ENCODE measurements at places on chromosomes 4 and X.

GRCh38 chr4:172953896-172954568 is 214.6 kb upstream of the GALNT7 start:
- no peaks in the 10 kb centered on the region for H3K4me1 ChIP-seq
- no peak for DNase-seq
- no peaks in the 10 kb centered on the region for H3K27me3 ChIP-seq
- no peak overlapping the region for H3K27ac ChIP-seq
- no peak overlapping the region for H3K4me3 ChIP-seq

DNA sequence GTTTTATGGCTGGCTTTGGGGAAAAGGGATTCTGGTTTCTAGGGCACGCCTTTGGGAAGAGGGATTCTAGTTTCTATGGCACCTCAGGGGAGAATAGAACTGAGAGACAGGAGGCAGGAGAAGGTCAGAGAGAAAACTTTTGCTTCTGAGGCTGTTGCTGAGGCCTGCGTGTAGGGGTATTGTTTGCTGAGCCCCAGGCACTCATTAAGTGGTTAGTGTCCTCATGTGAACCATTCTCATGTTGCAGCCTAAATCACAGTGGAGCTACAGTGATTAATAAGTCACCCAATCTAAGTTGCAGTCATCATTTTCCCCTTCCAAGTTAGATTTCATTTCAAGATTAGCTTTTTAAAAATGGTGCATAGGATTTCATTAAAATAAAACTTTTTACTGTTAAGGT is 29.0 kb downstream of the VCX3A start:
- DNase-seq = no peak
- no peak overlapping the region for H3K4me3 ChIP-seq
- no peaks in the 10 kb centered on the region for H3K36me3 ChIP-seq
- H3K4me1 ChIP-seq = no peaks in the 10 kb centered on the region

GRCh38 chr4:78510681-78511080 is 40.9 kb upstream of the ANXA3 start:
- H3K4me3 ChIP-seq = no peak overlapping the region
- no peaks in the 10 kb centered on the region for H3K36me3 ChIP-seq
- H3K27me3 ChIP-seq = no peaks in the 10 kb centered on the region
- peak; percentile 17 for DNase-seq
- H3K4me1 ChIP-seq = no peaks in the 10 kb centered on the region

GRCh38 chr4:4781936-4782707 is 77.3 kb upstream of the MSX1 start:
- peaks cover 36% of the 10 kb centered on the region for H3K4me1 ChIP-seq
- peak overlapping the region; percentile 81 for H3K4me3 ChIP-seq
- peak; percentile 29 for DNase-seq
- H3K36me3 ChIP-seq = no peaks in the 10 kb centered on the region
- H3K27me3 ChIP-seq = peaks cover 22% of the 10 kb centered on the region

GRCh38 chr4:98176531-98176930 is 33.3 kb upstream of the STPG2 start:
- DNase-seq = no peak
- H3K4me1 ChIP-seq = no peaks in the 10 kb centered on the region
- no peak overlapping the region for H3K27ac ChIP-seq
- H3K36me3 ChIP-seq = no peaks in the 10 kb centered on the region
- no peak overlapping the region for H3K4me3 ChIP-seq

DNA sequence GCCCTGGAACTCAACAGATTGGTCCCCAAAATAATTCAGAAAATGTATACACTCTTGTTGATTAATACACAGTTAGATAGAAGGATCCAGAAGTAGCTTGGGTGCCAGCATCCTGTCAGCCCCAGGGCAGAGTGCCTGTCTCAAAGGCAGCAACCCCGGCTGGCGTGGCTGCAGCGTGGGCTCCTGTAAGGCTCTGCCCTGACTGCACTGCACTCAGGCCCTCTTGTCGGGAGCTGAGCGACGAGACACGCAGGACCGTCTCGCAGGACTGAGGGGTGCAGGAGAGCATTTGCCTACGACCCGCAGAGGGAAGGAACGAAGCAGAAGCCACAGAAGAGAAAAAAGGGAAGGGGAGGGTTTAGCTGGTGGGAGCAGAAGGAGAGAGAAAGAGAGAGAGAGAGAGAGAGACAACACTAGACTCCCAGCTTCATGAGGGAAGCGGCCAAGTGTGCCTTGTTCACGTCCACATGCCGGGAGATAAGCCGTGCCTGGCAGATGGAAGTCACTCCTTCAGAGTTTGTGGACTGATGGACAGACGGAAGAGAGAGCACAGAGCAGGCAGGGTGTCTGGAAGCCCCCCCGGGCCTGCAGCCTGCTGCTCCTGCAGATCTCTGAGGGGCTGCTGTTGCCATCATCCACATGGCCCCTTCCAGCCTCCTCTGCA is 38.7 kb upstream of the HELT start:
- H3K36me3 ChIP-seq = no peaks in the 10 kb centered on the region
- H3K4me1 ChIP-seq = no peaks in the 10 kb centered on the region
- peaks cover 26% of the 10 kb centered on the region for H3K27me3 ChIP-seq
- no peak for DNase-seq

GRCh38 chrX:145716226-145716625 is 101.4 kb upstream of the SLITRK2 start:
- H3K4me1 ChIP-seq = no peaks in the 10 kb centered on the region
- no peak overlapping the region for H3K4me3 ChIP-seq
- H3K27ac ChIP-seq = no peak overlapping the region
- H3K36me3 ChIP-seq = no peaks in the 10 kb centered on the region

DNA sequence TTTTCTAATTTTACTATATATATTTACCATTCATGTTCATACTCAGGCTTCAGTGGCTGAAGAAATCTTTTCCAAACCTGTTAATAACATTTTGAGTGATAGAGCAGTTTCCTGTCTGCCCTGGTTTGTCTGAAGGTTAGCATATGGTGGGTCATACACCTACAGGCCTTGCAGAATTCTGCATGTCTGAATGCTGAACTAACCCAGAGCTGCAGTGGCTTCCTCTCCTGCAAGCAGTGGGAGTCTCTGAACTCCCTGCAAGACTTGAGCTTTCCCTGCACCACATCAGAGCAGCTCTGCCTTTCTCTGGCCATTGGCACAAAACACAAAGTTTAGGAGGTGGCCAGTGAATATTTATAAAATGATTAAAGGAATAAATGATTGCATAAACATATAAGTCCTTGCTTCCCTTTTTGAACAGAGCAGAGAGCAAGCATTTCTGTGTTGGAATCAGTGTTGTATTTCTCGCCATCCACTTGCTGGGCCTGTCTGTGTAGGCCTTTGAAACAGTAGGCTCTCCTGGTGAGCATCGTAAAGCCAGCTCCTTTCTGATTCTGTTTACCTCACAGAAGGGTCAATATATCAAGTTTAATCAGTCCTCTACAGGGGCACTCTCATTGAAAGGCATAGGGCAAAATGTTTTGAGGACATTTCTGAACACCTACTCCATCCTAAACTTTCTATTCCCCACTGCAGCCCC is 15.0 kb upstream of the UNC5C start:
- no peak for DNase-seq
- no peak overlapping the region for H3K4me3 ChIP-seq
- H3K27ac ChIP-seq = no peak overlapping the region
- H3K4me1 ChIP-seq = no peaks in the 10 kb centered on the region

GRCh38 chr4:6059375-6059805 is 41.2 kb upstream of the C4orf50 start:
- peaks cover 4% of the 10 kb centered on the region for H3K27me3 ChIP-seq
- no peaks in the 10 kb centered on the region for H3K4me1 ChIP-seq
- DNase-seq = no peak
- no peak overlapping the region for H3K27ac ChIP-seq
- no peak overlapping the region for H3K4me3 ChIP-seq

DNA sequence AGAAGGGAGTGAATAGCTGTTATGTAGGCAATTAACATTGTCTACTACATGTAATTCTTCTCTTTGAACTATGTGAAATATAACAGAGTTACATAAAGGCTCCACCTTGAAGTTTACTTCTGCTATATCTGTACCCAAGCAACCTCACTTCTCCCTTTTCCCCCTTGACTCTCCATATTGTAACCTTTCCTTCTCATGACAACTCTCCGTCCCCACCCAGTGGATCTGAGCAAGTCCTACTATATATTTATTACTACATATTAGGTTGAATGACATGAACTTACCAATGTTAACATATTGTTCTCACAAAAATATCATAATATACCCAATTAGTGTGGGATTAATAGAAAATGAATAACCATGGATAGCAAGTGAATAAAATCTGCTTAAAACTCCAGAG is 93.2 kb upstream of the ATP8A1 start:
- no peak overlapping the region for H3K27ac ChIP-seq
- no peaks in the 10 kb centered on the region for H3K27me3 ChIP-seq
- DNase-seq = no peak
- H3K4me3 ChIP-seq = no peak overlapping the region

DNA sequence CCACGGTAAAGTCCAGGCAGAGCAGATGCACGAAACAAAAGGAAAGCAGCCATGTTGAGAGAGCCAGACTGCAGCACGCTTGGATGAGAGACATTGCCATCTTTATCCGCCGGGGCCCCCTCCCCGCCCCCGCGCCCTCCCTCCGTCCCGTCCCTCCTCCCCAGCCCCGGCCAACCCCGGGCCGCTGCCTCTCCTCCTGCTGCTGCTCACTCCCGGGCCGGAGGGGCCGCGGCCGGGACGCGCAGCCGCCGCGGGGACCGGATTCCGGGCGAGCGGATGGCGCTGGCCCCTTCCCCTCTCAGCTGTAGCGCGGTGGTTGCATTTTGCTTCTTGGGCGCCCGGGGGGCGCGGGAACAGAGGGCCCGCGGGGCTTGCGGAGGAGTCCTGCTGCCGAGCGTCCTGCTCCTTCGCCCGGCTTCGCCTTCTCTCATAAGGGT is 542 bp downstream of the RNF150 start:
- H3K27ac ChIP-seq = no peak overlapping the region
- DNase-seq = no peak
- no peaks in the 10 kb centered on the region for H3K36me3 ChIP-seq
- peaks cover 4% of the 10 kb centered on the region for H3K27me3 ChIP-seq

GRCh38 chr4:140109737-140110136 is 44.2 kb downstream of the MAML3 start:
- no peak for DNase-seq
- H3K4me1 ChIP-seq = peaks cover 36% of the 10 kb centered on the region
- no peak overlapping the region for H3K27ac ChIP-seq
- no peak overlapping the region for H3K4me3 ChIP-seq
- H3K27me3 ChIP-seq = no peaks in the 10 kb centered on the region
- no peaks in the 10 kb centered on the region for H3K36me3 ChIP-seq

DNA sequence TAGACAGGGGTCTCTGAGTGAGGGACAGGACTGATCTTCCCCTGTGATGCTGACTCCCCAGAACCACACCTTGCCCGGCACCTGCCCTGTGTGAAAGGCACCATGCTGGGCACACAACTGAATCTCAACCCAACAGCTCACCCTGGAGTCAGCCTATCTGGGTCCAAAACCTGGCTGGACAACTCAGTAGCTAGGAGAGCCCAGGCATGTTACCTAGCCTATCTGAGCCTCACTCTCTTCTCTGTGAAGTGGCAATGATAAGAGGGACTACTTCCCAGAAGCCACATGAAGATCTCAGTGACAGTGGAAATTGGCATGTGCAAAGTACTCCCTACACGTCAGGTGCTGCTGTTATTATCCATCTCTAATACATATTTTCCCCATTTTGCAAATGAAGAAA is 44.8 kb upstream of the PPP2R2C start:
- H3K27me3 ChIP-seq = peaks cover 11% of the 10 kb centered on the region
- DNase-seq = no peak
- H3K4me1 ChIP-seq = no peaks in the 10 kb centered on the region
- no peak overlapping the region for H3K27ac ChIP-seq
- H3K4me3 ChIP-seq = no peak overlapping the region
- no peaks in the 10 kb centered on the region for H3K36me3 ChIP-seq

DNA sequence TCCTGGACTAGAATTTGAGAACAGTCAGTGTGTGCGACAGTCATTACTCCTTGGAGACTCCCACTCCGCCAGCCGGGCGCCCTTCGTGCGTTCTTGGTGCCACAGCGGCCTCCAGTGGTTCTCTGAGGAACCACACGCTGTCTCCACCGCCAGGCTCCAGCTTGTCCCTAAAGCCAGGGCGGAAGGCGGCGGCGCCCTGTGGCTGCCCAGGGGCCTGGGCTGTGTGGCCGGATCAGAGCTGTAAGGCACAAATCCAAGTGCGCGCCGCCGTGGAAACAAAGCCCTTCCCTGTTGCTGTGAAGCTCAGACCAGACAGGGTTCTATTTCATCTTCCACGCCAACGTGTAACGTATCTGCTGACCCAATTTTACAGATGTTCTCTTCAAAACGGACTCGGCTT is 34.2 kb downstream of the IDS start:
- peaks cover 3% of the 10 kb centered on the region for H3K27me3 ChIP-seq
- peak overlapping the region; percentile 62 for H3K4me3 ChIP-seq
- H3K27ac ChIP-seq = peak overlapping the region; percentile 21
- peak; percentile 53 for DNase-seq
- 0 out of 2 replicates have a peak, but pooled peaks cover 5% of the 10 kb centered on the region for H3K4me1 ChIP-seq
- no peaks in the 10 kb centered on the region for H3K36me3 ChIP-seq

- H3K27me3 ChIP-seq = peaks cover 20% of the 10 kb centered on the region
- no peak overlapping the region for H3K27ac ChIP-seq
- no peak for DNase-seq
- no peaks in the 10 kb centered on the region for H3K36me3 ChIP-seq
These were observed 528 bp upstream of the SNCA start for GRCh38 chr4:89837385-89837992.

DNA sequence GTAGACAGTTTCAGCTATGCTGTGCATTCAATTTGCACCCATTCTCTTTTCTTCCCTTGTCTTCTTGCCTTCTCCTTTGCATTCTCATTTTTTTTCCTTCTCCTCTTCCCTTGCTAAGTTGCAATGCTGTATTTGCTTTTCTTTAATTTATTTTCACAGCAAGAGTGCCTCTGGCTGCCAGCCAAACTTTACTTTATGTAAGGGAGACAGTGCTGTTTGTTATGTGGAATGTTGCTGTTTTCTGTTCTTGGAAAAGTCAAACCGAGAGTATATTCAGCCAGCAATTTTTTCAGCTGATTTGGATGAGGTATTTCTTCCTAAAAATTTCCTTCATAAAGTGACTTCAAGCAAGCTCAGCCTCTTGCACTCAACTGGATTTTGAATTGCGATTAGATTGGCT is 1293.4 kb downstream of the ARAP2 start:
- H3K27ac ChIP-seq = no peak overlapping the region
- no peaks in the 10 kb centered on the region for H3K36me3 ChIP-seq
- no peak for DNase-seq

- peaks cover 41% of the 10 kb centered on the region for H3K4me1 ChIP-seq
- peak overlapping the region; percentile 80 for H3K27ac ChIP-seq
- DNase-seq = no peak
- peaks cover 46% of the 10 kb centered on the region for H3K36me3 ChIP-seq
These were observed 47.5 kb upstream of the NAP1L5 start for GRCh38 chr4:88745175-88745574.

Measured in HFFc6 (cell line).